AG04450 (cell line): ENCODE measurements at places on chromosomes 5 and 9. TPM values are rescaled to one million over a fixed set of nuclear protein-coding genes. Genes with fewer than 3 reads are reported as not detected.

DNA sequence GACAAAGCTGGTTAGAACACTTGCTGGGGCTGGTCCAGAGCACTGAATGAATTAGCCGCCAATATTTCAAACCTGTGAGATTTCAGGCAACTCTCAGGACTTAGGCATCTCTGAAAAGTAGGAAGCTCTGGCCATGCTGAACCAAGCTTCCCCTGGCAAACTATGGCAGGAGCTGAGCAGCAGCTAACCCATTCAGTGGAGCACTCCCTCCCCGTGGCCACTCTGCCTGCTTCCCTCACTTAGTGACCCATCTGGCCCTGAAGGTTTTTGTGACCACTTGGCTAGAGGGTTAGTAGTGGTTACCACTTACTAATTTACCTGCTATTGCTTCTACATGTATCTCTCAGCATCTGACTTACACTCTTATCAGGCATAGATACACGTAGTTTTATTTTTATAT, 25.5 kb downstream of the FOXI1 start:
- no peak for DNase-seq

DNA sequence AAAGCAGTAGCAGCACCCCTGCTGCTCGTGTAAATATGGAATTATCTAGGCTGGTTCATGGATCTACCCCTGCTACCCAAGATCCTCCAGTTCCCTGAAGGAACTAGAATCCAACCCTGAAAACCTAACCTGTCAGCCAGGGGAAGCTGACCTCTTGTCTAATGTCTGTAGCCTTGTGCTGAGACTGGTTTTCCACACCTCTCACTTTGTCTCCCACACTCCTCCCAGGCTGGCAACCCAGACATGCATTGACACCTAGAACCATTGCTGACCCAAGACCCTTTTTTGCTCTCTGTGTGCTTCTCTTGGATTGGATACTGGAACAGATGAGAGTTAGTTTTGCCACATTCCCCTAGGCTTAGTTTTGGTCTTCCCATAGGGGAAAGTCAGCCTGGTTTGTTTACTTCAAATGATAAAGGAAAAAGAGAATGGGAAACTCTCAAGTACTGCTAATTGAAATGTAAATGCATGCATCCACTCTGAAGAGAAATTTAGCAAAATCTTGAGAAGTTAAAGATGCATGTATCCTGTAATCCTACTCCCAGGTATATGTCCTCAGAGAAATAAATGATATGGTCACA, 36.6 kb upstream of the NR4A3 start:
- DNase-seq = no peak

The BTNL8 gene
- polyA plus RNA-seq = not detected in 2 replicates

DNA sequence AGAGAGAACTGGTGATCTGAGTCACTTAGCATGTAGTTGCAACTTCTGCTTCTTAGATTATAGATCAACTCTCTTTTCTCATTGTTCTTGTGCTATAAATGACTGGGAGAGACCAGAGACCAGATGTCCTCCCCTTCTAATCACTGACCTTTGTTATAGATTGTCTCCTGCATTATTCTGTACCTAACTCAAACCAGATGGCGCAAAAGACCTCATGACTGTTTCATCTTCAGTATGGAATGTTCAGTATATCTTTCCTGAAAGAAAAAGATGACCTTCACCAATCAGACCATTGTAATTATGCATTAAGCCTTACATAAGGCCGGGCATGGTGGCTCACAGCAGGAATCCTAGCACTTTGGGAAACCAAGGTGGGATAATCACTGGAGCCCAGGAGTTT, 30.5 kb upstream of the ADAM19 start:
- no peak for DNase-seq

The BTNL3 gene
- not detected in 2 replicates for polyA plus RNA-seq

The SPATA31D3 gene
- polyA plus RNA-seq = not detected in 2 replicates

The OR2V1 gene
- not detected in 2 replicates for polyA plus RNA-seq

DNA sequence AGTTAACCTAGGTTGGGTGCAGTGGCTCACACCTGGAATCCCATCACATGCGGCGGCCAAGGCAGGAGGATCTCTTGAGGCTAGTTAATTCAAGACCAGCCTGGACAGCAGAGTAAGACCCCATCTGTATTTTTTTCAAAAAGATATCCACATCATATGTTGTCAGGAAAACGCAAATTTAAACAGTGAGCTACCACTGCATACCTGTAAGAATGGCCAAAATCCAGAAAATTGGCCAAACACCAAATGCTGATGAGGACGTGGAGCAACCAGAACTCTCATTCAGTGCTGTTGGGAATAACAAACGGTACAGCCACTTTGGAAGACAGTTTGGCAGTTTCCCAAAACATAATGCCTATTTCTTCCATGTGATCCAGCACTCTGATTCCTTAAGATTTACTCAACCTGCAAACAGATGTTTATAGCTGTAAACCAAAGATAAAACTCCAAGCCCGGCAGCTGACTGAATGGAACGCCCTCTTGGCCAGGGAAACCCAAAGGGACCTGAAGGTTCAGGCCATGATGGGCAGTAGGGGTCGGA, 12.4 kb downstream of the CEL start:
- DNase-seq = peak; percentile 18

The SLC46A2 gene
- not detected in 2 replicates for polyA plus RNA-seq

DNA sequence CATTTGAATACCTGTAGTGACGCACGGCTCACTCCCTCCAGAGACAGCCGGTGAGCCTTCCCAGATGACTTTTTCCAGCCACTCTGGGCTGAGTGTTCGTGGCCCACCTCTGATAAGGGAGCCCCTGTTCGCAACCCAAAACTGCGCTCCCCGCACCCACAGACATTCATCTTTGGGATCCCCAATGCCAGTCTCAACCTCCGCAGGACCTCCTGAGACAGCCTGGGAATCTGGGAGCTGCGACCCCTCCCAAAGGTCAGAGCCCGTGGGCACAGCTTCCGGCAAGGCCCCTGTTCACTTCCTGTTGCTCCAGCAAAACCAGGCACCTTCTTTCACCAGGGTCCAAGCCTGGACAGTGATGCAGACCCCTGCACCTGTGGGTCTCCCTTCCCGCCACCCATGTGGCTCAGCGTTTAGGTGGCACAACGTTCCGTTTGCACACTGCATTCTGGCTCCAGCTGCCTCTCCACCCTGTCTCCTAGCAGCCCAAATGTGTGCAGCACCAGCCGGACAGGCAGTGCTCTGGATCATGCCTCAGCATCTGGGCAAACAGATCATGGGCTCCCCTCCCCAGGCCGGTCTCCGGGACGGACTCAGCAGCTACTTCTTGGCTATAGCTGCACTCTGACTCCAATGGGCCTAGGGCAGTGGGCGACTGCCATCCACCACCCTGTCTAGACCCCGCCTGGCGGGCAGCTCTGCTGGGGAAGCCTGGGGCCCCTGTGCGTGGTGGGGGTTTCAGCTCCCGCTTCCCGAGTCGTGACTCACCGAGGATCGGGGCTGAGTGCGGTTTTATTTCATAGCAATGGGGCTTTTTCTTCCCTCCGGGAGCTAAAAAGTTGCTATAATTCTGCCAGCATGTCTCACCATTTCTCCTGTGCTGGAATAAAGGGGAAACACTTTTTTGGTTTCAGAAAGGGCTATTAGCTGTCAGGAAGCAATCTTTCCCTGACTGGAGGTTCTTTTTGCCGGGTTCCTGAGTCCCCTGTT, 156.0 kb downstream of the OLFM1 start:
- DNase-seq = no peak

- DNase-seq = peak; percentile 70
These were observed 341.4 kb downstream of the DIRAS2 start for GRCh38 chr9:90301277-90301653.

- no peak for DNase-seq
These were observed 50.8 kb downstream of the SAXO1 start for GRCh38 chr9:18982262-18982620.

The CCL21 gene
- not detected in 2 replicates for polyA plus RNA-seq

DNA sequence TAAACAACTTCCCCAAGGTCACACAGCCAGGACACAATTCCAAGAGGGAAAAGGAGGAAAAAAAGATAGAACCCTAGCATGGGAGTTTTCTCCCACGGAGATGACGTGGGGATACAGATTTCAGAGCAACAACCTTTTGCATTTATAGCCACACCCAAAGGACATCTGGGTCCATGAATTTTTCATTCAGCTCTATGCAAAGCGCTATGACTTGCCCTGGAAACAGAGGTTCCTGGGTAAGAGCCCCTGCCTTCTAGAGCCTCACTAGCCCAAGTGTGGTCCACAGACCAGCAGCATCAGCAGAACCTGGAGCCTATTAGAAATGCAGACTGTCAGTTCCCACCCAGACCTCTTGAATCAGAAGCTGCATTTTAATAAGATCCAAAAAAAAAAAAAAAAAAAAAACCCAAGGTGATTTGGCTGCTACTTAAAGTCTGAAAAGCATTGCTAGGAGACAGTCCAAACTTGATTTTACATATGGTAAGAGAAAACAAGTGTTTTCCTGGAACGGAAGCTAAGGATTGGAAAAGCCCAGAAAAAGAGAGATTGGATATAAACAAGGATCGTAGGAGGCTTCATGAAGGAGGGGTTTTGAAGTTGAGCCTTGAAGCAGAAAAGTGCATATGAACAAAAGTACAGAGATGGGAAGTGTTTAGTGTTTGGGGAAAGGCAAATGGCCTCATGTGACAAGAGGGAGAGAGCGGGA, 17.6 kb upstream of the ADAM19 start:
- DNase-seq = no peak

DNA sequence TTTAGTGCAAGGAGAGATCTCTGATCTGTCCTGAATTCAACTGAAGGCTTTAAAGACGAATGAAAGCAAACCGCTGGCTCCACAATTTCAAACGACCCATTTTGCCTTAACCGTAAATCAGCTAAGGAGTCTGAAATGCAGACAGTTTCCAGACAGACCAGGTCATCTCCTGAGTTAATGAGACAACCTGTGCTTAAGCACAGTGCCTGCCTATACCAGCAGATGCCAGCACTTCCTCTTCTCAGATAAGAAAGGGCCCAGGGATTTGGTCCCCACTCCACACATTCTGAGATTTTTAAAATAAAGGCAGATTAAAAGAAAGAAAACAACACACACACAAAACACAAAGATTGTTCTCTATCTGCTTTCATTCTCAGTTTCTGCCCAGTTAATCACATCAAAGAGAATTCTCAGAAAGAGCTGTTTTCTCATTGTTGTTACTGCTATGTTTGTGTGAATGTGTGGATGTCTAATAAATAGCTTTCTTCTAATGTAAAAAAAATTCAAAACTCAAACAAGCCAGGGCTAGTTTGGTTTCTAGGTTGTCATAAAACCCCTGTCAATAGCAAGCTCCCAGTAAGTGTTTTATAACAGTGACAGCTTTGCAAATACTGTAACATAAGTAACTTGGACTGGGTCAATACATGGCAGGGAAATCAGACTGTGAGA, 157.7 kb upstream of the SLC24A2 start:
- DNase-seq = no peak

- DNase-seq = no peak
These were observed 37.9 kb downstream of the LHFPL2 start for GRCh38 chr5:78610636-78611035.
